Fibroblast of skin of left biceps (primary cell): ENCODE measurements at places on chromosomes 13 and 19.

DNA sequence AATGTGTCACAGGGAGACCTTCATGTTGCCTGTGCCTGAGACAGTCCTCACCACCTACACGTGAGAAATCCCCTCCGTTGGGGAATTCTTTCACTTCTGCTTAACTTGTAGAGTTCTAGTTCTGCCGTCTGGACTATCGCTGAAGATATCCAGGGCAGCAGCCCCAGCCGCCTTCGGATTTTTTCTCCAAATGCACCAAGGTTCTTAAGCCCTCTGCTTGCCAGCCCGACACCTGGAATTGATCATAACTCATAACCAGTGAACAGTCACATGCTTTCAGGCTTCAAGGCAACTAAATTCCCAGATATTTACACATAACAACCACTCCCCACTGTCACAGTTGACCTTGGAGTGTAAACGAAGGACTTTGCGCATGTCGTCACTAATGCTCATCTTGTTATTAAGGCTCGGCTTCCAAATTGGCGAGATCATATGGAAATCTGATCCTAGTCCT lies 114.4 kb downstream of the RAB20 start:
- peak; percentile 40 for DNase-seq

DNA sequence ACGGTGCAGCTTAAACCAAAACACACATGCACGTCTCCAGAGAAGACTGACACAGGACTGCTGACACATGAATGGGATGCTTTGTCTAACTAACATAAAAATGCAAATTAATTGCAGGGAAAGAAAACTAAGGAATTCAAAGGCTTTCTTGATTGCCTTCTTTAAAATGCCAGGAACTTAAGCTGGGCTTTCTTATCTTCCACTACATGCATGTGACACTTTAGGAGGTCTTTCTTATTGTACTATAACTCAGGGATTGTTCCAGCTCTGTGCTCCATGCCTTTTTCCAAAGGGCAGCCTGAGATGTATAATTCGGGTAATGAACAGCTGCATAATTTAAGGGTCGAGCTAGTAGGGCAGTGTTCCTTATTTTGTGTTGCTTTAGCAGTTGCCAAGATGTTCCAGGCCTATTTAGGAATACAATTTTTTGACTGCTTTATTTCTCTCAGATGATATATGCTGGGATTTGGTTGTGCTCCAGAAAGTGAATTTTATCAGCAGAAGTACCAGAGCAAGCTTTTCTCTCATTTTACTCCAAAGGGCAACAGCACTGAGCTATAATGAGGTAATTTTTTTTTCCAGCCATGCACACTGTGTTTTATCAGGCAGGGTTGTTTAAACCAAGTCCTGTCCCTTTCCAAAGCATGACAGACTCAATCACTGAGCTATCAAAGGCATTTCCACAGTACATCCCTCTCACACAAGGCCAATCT lies 885.2 kb downstream of the PCDH9 start:
- DNase-seq: no peak

- DNase-seq: peak; percentile 16
These were observed 62.1 kb downstream of the KLF2 start for GRCh38 chr19:16386619-16387240.

DNA sequence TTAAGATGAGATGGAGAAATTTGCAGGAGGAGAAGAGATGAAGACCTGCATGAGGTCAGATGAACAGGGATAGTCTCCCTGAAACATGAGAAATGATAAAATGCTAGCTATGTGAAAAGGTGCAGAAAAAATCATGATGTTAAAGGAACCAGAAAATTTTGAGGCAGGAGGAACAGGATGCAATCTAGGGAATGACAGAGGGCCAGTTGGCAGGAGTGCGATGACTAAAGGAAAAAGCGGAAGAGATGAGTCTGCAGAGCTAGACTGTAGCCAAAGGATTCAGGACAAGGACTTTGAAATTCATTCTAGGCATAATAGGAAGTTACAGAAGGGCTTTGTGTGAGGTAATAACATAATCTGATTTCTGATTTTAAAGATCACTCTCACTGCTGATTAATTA lies 77.9 kb downstream of the TRPC4 start:
- DNase-seq: no peak

DNA sequence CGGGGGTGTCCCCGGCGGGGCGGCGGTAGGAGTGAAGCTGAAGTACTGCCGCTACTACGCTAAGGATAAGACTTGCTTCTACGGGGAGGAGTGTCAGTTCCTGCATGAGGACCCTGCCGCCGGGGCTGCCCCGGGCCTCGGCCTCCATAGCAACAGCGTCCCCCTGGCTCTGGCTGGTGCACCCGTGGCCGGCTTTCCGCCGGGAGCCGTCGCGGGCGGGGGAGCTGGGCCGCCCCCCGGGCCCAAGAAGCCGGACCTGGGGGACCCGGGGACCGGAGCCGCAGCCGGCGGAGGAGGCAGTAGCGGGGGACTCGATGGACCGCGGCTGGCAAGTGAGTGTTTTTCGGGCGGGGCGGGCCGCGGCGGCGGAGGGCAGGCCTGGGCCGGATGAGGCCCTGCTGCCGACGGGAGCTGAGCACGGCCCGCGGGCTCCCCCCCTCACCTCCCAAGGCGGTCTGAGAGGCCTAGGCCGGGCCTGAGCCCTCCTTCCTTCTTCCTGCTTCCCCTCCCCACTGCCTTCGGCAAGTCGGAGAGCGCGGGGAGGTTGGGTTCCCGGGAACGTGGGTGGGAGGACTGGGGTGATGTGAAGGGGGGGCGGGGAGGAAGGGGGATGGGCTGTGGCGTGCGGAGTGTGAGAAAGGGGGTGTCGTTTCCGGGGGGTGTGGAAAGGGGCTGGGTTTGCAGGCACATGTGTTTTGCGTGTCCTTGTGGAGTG lies 568 bp downstream of the PAN3 start:
- peak; percentile 83 for DNase-seq

DNA sequence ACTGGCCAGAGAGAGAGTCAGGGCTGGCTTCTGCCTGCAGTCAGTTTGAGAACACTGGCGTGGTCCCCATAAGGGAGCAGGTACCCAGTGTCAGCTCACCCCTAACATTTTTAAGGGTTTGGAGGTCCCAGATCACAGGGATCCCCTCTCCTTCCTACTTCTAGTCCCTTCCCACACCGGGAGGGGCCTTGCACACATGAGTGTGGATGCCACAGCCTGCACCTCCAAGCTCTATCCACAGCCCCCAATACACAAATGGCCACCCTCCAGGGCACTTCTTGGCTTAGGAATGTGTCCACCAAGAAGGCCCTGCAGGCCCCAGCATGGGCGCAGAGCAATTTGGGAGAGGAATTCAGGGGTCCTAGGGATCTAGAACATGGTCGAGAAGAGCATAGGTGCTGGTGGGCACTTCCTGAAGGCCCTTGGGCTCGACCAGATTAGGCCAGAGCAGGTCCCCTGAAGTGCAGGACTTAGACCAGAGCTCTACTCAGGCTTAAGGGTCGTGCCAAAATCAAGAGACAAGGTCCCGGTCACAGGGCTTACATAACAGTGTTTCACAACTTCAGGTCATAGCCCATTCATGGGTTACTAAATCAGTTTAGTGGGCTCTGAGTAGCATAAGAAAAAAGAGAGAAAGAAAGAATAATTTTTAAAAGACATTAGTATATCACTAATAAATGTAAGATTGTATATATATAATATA lies 16.0 kb downstream of the FXYD5 start:
- DNase-seq: no peak

- DNase-seq: no peak
These were observed 4.6 kb upstream of the MUC16 start for GRCh38 chr19:9014803-9015202.

DNA sequence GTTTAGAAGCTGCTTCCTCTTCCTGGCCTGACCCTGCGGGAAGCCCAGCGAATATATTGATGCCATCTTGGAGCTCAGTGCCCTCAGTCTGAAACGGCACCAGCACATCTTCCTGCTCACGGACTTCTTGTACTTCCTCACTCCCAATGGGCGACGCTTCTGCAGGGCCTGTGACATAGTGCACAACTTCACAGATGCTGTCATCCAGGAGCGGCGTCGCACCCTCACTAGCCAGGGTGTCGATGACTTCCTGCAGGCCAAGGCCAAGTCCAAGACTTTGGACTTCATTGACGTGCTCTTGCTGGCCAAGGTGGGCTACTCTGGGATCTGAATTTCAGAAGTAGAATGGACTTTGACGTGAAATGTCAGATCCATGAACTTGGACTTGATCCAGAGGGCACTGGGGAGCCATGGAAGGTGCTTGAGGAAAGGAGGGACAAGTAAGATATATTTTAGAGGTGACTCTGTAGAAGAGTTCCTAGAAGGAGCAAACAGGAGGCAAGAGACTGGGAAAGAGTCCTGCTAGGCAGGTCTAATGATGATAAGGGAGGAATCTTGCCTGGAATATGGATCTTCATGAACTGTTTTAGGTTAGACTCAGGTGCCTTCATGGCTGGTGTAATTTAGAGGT lies 38.4 kb upstream of the CYP4F8 start:
- DNase-seq: no peak

DNA sequence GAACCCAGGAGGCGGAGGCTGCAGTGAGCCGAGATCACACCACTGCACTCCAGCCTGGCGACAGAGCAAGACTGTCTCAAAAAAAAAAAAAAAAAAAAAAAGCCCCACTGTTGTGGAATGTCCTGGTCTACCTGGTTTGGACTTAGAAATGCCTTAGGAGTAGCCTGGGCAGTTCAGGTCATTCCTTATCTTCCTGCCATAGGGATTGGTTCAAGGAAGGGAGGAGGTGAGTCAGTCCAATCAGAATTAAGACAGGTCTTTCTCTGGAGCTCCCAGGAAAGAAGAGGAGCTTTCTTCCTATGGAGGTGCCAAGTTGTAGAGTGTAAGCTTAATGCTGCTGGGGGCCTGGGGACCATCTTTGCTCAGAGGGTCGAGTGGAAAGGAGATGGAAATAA lies 44.8 kb downstream of the SIPA1L3 start:
- no peak for DNase-seq

DNA sequence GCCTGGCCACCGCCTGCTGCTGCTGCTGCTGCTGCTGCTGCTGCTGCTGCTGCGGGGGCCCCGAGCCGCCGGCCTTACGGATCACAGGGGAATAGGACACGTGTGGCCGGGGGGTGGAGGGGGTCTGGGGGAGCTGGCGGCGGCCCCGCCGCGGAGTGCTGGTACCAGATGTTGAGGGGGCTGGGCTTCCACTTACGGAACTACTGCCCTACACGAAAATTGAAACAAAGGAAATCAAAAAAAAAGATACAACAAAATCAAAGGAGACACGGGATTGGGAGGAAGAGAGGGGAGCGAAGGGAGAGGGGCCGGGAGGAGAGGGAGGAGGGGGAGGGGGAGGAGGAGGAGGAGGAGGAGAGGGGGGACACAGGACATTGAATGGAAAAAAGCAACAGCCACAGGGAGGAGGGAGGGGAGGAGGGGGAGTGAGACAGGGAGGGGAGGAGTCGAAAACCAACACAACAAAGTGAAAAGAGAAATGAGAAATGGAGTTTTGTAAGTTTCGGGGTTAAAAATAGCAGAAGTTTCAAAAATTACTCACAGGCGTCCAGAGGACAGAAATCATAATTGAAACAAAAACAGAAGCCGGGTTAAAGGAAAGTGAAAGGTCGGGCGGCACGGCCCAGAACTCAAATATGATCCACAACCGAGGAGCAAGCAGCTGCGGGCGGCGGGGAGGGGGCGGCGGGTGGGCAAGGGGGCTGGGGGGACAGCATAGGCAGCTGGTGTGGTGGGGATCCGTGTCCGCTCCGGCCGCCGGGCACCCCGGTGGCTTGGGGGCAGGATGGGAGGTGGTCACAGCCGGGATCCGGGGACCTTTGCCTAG lies 57.8 kb downstream of the IER2 start:
- peak; percentile 57 for DNase-seq

GRCh38 chr19:52622261-52622660 lies 15.9 kb downstream of the ZNF83 start:
- DNase-seq: no peak

- no peak for DNase-seq
These were observed 3.5 kb upstream of the FTL start for GRCh38 chr19:48961673-48962028.

GRCh38 chr19:11626252-11626651 lies 29.0 kb downstream of the ZNF627 start:
- no peak for DNase-seq

- DNase-seq: no peak
These were observed 5.2 kb downstream of the SPATA13 start for GRCh38 chr13:24165746-24166145.

- DNase-seq: no peak
These were observed 34.7 kb upstream of the CASP14 start for GRCh38 chr19:15014579-15014978.

DNA sequence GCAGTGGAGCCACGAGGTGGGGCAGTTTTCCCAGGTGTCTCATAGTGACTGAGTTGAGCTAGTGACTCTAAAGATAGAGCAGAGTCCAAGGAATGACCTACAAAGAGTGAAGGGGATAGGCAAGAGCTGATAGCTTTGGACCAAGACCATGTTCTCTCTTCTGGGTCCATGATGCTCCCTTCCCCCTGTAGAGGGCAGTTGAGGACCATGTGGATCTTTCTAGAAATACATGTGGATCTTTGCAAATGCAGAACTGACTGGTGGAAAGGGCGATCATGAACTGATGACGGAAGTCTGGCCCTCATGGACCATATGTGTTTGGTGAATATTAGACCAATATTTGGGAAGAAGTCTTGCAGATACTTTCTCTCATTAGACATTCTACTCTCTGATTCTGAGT lies 6.9 kb downstream of the PSG1 start:
- no peak for DNase-seq

DNA sequence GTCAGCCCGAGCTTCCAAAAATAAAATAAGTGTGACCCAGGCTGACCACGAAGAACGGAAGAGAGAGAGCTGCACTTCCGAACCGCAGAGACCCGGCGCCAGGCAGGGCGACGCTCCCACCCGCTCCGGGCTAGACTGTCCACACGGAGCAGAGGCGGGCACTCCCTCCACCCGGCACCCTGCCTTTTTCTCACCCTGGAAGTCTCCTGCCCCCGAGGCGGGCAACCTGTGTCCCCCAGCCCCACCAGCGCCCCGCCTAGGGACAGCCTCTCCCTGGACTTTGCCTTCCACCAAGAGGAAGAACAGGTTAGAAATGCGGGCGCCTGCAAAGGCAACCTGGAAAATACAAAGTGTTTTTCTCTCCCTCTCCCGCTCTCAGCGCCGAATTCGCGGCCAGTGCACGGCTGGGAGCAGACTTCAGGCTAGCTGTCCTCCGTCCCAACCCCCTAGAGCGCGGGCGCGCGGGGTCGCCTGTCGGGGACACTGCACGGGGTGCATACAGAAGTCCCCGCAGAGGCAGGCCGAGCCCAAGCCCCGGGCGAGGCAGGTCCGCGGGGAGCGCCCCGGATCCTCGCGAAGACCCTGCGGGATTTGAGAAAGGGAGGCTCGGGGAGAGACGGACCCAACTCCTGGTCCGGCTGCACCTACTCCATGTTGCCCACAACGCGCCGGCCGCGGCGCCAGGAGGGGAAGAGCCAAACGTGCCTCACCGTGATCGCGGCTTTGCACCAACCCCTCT lies 845 bp downstream of the SPRY2 start:
- DNase-seq: no peak

GRCh38 chr13:114185182-114185971 lies 6.3 kb downstream of the CFAP97D2 start:
- DNase-seq: no peak
